ENCODE measurements at places on chromosomes 7 and 10. TPM values are rescaled to one million over a fixed set of nuclear protein-coding genes. Genes with fewer than 3 reads are reported as not detected.

The DNAH11 gene
- total RNA-seq, result 2.3 TPM

The STAG3 gene
- 38.3 TPM for total RNA-seq

The ZNF727 gene
- total RNA-seq, result not detected

The FGFBP3 gene
- total RNA-seq, result 1.3 TPM

The CYP2W1 gene
- total RNA-seq, result not detected

The DUS4L gene
- 11.2 TPM for total RNA-seq

The SLC26A3 gene
- total RNA-seq, result not detected

The SPDYE2 gene
- total RNA-seq, result not detected

The PILRA gene
- total RNA-seq, result 11.8 TPM

The SPDYE2B gene
- total RNA-seq, result not detected

The SKIDA1 gene
- total RNA-seq, result not detected

The PRSS37 gene
- total RNA-seq, result not detected

The ZNF853 gene
- total RNA-seq, result 0.27 TPM

The GFRA1 gene
- not detected for total RNA-seq

The UTF1 gene
- total RNA-seq, result not detected

The EIF4H gene
- total RNA-seq, result 279 TPM

The CRHR2 gene
- not detected for total RNA-seq

All from T-helper 1 cell treated with Interleukin-12 subunit alpha and Interleukin-12 subunit beta and Interleukin-4 antibody, amounts not matched to agents 30 ng/mL and 1 ng/mL, for 36 hours (primary cell).